ENCODE measurements at places on chromosomes 4 and X. TPM values are rescaled to one million over a fixed set of nuclear protein-coding genes. Genes with fewer than 3 reads are reported as not detected.

FRMPD4 gene
- 0.15 TPM for total RNA-seq

ENPEP gene
- 8.2 TPM for total RNA-seq

EMCN gene
- 53.3 TPM for total RNA-seq

GLRB gene
- 2.6 TPM for total RNA-seq

SEPSECS gene
- 11.3 TPM for total RNA-seq

ADH1A gene
- 3.0 TPM for total RNA-seq

PCDH18 gene
- 10.8 TPM for total RNA-seq

DNAAF6 gene
- total RNA-seq, result 2.0 TPM

SYNPO2 gene
- 26.2 TPM for total RNA-seq

PNCK gene
- total RNA-seq, result not detected

SPRY1 gene
- 86.6 TPM for total RNA-seq

ASB12 gene
- total RNA-seq, result not detected

PABPC1L2A gene
- not detected for total RNA-seq

SPANXC gene
- not detected for total RNA-seq

GAGE12F gene
- total RNA-seq, result not detected

FAM199X gene
- total RNA-seq, result 16.6 TPM

GPR50 gene
- total RNA-seq, result not detected

FHDC1 gene
- total RNA-seq, result 21.9 TPM

PPP4R3C gene
- total RNA-seq, result not detected

C4orf36 gene
- total RNA-seq, result 1.6 TPM

All from lower lobe of right lung (tissue), 2 donors.